ENCODE measurements at places on chromosomes 3 and 15. TPM values are rescaled to one million over a fixed set of nuclear protein-coding genes. Genes with fewer than 3 reads are reported as not detected.

The CRTAP gene
- 74.6 TPM for polyA plus RNA-seq

The NEK10 gene
- polyA plus RNA-seq, result not detected

The TMCO5A gene
- not detected for polyA plus RNA-seq

The BNC1 gene
- polyA plus RNA-seq, result not detected

The ATP2B2 gene
- not detected for polyA plus RNA-seq

The USP50 gene
- polyA plus RNA-seq, result not detected

The RARRES1 gene
- not detected for polyA plus RNA-seq

The KLHL40 gene
- polyA plus RNA-seq, result not detected

The FLNB gene
- polyA plus RNA-seq, result 10.3 TPM

The CPOX gene
- 2.6 TPM for polyA plus RNA-seq

The ANKUB1 gene
- polyA plus RNA-seq, result not detected

The MORC1 gene
- not detected for polyA plus RNA-seq

The DGKG gene
- polyA plus RNA-seq, result not detected

The GOLGA8O gene
- not detected for polyA plus RNA-seq

The TIMMDC1 gene
- 57.3 TPM for polyA plus RNA-seq
